8988T (cell line): ENCODE measurements at places on chromosomes 6 and 20.
A peak's percentile ranks its signal among the peaks of the same experiment; 100 is the strongest.

- DNase-seq = no peak
These were observed 2.6 kb downstream of the DUSP22 start for GRCh38 chr6:294656-295565.

GRCh38 chr6:24549158-24549557 lies 54.4 kb downstream of the ALDH5A1 start:
- DNase-seq = no peak

GRCh38 chr6:163984124-163984936 lies 569.8 kb downstream of the QKI start:
- no peak for DNase-seq

DNA sequence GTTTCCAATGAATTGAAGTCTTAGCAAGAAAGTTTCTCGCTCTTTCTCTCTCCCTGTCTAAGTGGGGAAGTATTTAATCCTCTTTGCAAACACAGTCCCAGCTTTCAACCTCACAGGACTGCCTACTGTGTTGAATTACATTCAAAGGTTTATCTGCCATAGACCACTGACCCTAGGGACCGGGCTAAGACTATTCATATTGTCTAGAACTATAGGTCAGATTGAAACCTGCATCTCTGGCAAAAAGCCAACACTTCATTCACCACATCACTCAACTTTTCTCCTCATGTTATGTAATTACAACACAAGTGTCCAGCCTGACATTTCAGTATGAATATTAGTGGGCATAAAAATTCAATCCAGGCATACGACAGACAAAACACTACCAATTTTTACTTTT lies 314.7 kb upstream of the RSPO3 start:
- no peak for DNase-seq

DNA sequence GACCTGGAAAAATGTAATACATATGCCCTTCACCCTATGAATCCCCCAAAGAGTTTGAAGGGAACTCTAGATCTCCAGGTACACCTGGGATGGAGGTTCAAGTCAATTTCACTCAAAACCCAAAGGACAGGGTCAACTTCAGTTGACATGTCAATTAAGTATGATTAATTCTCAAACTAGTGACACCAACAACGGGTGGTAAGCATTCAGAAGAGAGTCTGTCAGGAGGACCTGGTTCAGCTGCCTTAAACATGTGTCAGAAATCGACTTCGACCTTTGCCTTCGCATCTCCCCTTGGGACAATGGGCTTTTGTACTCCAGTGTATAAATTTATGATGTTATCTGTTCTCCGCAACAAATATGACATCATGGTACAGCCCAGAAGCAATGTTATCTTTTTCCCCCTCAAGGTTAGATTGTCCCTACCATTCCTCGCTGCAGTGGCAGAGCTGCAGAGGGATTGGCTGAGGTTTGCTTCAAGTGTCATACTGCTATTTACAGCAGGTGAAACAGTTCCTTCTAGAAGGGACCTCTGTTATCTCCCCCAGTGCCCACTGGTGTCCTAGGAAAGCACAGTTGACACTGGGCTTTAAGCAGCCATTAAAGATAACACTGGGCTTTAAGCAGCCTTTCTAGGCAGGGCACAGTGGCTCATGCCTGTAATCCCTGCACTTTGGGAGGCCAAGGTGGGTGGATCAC lies 94.7 kb upstream of the SNX9 start:
- DNase-seq = no peak

DNA sequence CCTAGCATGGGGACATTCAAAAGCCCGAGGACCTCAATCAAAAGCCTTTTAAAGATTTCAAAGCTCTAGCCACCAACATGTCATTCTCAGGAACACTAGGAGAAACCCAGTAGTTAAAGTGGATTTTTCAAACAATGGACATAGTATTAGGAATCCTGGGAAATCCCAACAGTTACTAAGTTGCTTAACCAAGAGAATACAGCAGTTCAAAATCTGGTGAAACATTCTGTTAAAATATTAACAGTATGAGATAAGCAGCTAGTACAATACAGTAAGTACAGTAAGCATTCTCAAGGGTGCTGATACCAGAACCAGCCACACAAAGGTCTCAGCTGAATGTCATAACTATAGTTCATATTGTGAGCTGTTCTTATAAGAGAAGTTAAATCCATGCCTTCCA lies 68.6 kb downstream of the CDK19 start:
- DNase-seq = no peak

- peak; percentile 44 for DNase-seq
These were observed 243.7 kb downstream of the ARID1B start for GRCh38 chr6:157020881-157021343.

DNA sequence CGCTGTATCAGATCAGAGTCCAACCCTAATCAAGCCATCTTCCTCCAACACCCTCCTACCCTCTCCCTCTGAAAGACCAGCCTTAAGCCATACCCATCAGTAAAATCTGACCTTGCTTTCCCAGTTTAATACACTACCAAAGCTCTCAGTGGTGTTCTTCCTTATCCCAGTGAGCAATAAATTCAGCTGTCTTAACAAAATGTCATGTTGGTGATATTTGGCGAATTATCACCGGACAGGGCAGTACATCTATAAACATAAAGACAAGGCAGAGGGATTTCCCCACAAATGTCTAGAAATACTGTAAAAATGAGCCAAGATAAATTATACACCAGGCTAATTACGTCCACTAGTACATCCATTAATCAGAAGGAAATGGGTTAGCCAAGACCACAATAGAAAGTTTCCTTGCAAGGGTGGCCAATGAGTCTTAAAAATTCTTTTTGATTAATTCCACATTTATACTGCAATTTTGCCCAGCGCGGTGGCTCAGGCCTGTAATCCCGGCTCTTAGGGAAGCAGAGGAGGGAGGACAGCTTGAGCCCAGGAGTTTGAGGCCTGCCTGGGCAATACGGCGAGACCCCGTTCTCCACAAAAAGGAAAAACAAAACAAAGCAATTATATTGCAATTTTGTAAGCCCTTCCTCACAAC lies 905 bp downstream of the RARS2 start:
- no peak for DNase-seq

- no peak for DNase-seq
These were observed 65.3 kb downstream of the AIG1 start for GRCh38 chr6:143125864-143126573.

DNA sequence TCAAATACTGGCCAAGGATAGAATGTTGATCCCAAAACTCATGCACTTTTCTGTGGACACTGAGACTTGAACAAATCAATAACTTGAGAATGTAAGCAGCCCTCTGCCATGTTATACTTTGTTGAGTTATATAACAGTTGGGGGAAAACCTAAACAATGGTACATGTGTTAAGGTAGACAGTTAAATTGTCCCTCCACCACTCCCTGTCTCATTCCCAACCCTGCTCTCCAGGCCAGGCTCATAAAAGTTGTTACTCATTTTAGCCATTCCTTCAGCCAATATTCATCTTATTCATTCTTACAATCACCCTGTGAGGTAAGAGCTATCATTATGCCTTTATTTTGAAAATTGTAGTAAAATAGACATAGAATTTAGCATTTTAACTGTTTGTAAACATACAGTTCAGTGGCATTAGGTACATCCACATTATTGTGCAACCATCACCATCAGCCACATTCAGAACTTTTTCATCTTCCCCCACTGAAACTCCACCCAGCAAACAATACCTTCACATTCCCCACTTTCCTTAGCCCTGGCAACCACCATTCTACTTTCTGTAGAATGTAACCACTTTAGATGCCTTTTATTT lies 38.2 kb upstream of the IER3 start:
- DNase-seq = no peak

GRCh38 chr6:79238919-79239318 lies 4.4 kb upstream of the HMGN3 start:
- DNase-seq = no peak

DNA sequence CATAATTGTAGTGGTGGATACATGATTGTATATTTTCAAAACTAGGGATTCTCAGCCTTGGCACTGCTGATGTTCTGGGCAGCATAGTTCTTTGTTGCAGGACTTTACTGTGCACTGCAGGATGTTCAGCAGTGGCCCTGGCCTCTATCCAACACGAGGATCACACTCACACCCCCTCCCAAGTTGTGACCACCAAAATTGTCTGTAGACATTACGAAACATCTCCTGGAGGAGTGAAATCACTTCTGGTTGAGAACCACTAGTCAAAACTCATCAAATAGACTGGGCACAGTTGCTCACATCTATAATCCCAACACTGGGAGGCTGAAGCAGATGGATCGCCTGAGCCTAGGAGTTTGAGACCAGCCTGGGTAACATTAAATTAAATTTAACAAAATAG lies 123.1 kb upstream of the CDYL start:
- no peak for DNase-seq

DNA sequence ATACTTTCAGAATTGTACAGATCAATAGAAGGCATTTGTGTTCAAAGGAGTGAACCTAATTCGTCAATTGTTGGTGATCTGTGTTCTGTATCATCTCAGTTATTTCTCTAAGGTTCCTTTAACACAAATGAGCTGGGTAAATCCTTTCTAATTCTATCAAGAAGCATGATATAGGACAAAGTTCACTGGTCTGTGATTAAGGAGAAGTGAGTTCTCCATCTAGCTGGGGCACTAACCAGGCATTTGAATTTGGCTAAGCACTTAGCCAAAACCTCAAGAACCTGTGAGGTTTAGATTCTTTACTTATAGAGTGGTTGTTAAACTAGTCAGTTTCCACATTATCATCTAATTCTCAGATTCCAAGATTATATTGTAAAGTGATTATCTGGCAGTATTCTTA lies 50.3 kb downstream of the DOP1A start:
- DNase-seq = no peak

GRCh38 chr20:35014537-35014936 lies 58.9 kb downstream of the MYH7B start:
- DNase-seq = no peak

GRCh38 chr6:126007800-126008199 lies 21.5 kb downstream of the TRMT11 start:
- DNase-seq = no peak

GRCh38 chr20:59823491-59824259 lies 109.8 kb downstream of the SYCP2 start:
- no peak for DNase-seq

DNA sequence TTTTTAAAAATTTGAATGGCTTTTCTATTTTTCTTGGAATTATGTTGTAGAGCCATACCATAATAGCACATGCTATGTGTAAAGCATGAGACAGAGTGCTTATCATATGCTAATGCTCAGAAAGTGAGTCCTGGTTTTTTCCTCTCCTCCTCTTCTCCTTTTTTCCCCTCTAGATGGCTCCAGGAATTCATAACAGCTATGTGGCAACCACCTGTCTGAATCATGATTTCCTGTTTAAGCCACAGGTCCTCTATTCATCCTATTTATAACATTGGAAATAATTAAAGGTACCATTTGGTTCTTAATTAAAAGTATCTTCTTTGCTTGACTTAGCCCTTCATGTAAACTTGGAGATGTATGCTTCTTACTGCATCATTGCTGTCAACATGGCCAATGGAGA lies 260.0 kb upstream of the MAP3K7 start:
- DNase-seq = no peak
